ENCODE measurements at places on chromosomes 7 and 10.

DNA sequence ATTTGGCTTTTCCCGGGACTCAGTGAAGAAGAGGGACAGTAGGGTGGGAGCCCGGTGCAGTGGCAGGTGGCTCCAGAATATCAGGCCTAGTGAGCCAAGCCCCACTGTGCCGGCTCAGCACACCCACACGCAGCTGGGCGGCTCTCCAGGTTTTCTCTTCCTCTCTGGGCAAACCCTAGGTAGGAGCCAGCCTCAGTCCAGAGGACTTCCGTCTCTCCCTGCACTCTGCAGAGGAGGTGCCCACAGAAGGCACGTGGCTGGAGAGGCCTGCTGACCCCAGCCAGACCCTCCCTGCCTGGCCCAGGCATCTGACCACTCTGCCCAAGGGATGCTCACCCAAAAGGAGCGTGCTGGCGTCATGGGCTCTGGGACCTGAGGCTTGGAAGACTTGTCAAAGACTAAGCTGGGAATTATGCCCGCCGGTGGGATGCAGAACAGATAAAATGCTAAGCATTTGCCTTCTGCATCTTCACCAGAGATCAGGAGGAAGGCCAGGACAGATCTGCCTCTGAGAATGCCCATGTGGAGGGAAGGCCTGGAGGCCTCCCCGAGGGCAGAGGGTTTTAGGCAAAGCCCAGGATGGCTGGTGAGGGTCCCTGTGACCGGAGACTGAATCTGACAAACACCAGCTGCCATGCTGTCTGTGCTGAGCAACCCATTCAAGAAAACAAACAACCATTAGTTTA is 40.2 kb downstream of the TCERG1L start:
- no peak for DNase-seq

- peak; percentile 81 for DNase-seq
Measured at GRCh38 chr7:91880413-91881241, at the start of gene MTERF1. MTERF1 (minus strand) TSS chr7:91880702; CDS start chr7:91880083, 619 bp downstream.

DNA sequence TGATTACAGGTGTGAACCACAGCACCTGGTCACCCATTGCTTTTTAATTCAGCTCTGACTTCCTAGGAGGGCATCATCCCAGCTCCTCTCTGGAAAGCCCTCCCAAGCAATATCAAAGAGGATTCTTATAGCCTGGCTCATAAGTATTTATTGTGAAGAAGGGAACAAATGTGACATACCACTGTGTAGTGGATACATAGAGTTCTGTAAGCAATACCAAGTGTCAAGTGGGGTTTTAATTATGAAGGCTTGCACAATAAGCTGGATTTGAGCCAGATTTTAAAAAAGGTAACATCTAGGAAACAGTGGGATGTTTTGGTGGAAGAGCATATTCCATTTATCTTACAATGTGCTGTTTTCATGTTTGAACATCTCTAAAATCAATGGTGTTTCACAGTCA is 19.0 kb upstream of the PRTFDC1 start:
- DNase-seq, result no peak

GRCh38 chr10:71763352-71764127 is 9.8 kb downstream of the VSIR start:
- DNase-seq, result no peak

GRCh38 chr7:137940656-137941518 is 61.0 kb downstream of the CREB3L2 start:
- no peak for DNase-seq

- DNase-seq, result no peak
Measured at GRCh38 chr10:6047847-6048246, 14.3 kb downstream of the IL2RA start.

DNA sequence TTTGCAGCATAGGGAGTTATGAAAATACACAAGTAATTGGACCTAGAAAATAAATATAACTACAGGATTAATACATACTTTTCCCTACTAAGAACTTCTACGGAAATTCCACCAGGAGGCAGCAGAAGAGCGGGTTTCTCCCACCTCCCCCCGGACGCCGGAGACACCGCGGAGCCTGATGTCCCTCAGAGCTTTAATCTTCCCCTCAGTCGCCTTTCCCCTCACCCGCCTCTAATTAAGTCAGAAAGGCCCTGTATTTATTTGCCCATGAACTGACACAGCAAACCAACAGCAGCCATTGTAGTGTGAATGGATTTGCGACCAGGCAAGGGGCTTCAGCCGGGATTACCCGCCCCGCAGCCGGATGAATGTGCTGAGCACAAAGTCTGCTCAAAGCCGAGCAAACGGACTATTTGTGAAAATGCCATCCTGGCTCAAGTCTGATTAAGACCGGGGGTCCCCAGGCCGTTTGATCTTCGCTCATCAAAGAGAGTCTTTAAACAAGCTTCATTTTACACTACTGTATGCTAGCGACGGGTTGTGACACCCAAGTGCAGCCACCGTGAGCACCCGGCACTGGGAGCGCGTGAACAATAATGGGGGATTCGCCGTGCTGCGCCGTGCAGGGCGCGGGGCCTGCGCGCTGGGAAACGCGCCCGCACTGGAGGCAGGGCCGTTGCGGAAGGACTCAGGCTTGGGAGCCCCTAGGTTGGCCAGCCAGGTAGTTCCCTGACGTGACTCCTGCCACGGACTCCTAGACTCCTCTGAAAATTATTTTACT is 5.6 kb upstream of the DKK1 start:
- DNase-seq, result peak; percentile 40

DNA sequence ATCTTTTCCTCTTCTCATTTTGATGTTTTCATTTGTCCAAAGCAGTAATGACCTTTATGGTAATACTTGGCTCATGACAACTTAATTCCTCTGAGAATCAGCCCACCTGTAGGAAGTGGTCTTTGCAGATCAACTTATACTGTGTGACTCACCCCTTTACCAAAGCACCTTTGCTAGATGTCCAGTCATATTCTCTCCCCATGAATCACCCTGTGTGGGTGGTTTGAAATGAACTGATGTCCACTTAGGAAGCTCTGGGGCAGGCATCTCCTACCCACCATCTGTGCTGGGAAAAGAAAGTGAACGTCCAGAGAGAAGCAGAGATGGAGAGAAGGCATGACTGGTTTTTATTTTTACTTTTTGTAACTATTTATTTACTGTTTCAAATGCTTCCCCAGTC is 410.3 kb downstream of the KIF20B start:
- no peak for DNase-seq

GRCh38 chr10:120371856-120372255 is 85.2 kb upstream of the PLPP4 start:
- DNase-seq, result no peak

DNA sequence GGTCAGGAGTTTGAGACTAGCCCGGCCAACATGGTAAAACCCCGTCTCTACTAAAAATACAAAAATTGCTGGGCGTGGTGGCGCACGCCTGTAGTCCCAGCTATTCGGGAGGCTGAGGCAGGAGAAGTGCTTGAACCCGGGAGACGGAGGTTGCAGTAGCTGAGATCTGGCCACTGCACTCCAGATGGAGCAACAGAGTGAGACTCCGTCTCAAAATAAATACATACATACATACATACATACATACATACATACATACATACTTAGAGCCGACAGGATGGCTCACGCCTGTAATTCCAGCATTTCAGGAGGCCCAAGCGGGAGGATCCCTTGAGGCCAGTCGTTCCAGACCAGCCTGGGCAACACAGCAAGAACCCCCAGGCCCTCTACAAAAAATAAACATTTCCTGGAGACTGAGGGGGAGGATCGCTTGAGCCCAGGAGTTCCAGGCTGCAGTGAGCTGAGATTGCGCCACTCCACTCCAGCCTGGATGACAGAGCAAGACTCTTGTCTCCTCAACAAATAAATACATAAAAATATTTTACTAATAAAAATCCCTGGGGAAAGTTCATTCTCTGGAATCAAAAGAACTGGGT is 90.9 kb upstream of the TNRC18 start:
- no peak for DNase-seq

GRCh38 chr7:17939211-17939605 is 1.1 kb downstream of the SNX13 start:
- DNase-seq, result no peak

DNA sequence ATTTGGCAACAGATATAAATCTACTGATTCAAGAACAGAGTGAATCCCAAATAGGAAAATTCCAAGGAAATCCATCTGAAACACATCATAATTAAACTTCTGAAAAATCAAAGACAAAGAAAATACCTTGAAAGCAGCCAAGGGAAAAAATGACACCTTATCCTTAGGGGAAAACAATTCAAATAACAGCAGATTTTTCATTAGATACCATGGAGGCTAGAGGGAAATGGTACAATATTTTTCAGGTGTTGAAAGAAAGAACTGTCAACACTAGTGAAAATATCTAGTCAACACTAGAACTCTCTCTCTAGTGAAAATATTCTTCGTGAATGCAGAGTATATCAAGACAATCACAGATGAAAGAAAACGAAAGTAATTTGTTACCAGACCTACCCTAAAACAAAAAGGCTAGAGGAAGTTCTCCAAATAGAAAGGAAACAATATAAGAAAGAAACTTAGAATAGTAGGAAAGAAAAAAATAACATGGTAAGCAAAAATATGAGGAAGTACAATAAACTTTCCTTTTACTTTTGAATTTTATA is 5.7 kb upstream of the FAM241B start:
- DNase-seq, result no peak

DNA sequence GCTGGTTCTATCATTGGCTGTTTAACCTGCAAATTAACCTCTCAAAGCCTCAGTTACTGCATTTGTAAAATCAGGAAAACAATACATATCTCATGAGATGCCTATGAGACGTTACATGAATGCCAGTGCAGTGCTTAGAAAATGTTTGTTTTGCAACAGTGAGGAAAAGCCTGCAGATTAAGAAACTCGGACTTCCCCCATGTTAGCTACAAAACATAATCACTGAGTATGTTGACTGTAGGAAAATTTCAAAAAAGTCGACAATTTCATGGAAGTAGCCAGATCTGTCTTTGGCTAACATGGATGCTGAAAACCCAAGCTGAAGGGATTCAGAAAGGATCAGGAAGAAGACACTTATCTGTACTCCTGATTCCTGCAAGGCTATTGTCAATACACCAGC is 121.4 kb downstream of the TRIL start:
- no peak for DNase-seq
